EH (cell line): ENCODE measurements at places on chromosomes 3 and 15.

GRCh38 chr3:124741027-124741426, 10.8 kb downstream of the UMPS start:
- DNase-seq: peak; percentile 16

DNA sequence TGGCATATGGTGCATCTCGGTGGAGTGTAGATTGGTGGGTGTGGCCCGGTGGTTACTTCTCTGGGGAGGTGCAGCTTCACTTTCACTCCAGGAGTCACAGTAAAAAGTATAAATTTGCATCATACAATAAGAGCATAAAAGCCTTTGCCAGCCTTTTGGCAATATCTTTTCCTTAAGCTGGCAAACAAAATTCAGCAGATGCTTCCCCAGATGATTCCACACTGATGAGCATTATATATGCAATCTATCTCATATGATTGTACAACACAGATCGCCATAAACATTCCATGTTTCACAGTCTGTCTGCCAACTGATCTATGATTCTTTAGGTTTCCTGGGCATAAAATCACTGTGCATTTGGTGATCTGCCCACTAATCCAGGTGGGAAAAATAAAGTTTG, 120.2 kb upstream of the ALCAM start:
- no peak for DNase-seq

GRCh38 chr3:119624002-119624720, 26.5 kb downstream of the PLA1A start:
- DNase-seq: no peak

DNA sequence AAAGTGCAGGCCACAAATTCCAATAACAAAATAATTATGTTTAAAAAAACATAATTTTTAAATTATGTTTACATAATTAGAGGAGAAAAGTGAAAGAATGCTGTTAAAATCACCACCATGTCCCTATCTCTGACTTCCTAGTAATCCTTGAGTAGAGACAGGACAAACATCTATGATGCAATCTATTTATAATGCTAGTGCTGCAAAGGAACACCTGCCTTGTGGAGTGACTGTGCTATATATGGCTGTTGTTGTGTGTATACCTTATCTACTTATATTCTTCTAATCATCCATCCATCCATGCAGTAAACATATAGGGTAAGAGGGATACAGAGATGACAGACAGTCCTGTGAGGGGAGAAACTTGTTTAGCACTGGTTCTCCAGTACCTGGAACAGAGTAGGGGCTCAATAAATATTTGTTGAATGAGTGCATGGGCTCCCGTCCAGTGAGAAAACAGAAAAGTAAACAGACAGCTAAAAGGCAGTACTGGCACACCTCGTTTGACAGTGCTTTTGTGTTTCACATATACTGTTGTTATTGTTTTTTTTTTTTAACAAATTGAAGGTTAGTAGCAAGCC, 229.3 kb upstream of the UBE2E1 start:
- no peak for DNase-seq

DNA sequence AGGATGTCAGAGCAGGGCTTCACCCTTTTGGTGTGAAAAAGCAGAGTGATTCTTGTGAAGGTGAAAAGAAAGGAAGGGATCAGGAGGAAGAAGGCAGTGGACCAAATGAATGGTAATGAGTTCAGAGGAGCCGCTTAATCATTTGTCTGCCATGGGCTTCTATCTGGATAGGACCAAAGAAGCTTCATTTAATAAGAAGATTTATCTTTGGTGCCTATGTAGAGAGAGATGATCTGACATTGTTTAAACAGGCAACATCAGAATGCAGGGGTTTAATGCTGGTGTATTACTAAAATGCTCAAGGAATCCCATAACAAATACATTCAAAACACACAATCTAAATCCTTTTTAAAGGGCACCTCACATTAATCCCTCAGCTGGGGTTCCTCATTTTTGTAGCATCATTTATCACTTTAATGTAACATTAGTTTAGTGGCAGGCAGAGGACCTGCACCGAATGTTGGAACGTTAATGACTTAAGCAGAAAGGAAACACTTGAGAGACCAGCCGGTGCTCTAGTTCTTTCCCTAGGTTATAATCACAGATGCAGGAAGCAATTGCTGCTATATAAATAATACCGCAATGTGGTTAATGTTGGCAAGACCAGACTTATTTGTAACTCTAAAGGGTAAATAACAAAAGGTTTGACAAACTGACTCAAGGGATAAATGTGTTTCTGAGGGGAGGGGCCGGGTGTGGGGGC, 27.9 kb upstream of the IL1RAP start:
- DNase-seq: peak; percentile 2

DNA sequence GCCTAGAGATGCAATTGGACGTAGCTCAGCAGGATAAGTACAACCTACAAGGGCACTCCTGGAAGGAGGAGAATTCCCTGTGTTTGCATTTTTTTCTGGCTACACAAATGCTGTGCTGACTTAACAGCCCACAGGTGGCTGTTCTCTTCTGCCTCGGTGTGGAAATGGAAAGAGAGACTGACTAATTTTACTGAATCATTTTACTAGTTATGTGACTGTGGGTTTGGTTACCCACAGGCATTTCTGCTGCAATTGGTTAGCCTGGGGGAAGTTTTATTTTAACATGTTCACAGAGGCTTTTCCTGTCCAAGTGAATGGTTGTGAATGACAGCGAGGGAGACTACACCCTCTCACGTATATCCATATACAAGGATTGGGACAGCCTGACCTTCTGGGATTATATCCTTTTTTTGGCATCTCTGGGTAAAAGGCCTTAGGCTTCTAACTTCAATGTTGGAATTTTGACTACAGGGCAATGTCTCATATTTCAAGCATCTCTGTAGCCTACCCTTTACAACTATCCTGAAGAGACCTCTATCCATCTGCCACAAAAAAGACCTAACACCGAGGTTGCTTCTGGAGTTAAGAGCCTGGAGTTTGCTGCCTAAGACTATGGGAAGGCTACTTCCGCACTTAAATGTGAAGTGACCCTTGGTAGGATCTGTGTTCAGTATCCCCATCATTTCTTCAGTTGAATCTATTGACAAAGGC, 67.2 kb upstream of the TP63 start:
- peak; percentile 90 for DNase-seq

DNA sequence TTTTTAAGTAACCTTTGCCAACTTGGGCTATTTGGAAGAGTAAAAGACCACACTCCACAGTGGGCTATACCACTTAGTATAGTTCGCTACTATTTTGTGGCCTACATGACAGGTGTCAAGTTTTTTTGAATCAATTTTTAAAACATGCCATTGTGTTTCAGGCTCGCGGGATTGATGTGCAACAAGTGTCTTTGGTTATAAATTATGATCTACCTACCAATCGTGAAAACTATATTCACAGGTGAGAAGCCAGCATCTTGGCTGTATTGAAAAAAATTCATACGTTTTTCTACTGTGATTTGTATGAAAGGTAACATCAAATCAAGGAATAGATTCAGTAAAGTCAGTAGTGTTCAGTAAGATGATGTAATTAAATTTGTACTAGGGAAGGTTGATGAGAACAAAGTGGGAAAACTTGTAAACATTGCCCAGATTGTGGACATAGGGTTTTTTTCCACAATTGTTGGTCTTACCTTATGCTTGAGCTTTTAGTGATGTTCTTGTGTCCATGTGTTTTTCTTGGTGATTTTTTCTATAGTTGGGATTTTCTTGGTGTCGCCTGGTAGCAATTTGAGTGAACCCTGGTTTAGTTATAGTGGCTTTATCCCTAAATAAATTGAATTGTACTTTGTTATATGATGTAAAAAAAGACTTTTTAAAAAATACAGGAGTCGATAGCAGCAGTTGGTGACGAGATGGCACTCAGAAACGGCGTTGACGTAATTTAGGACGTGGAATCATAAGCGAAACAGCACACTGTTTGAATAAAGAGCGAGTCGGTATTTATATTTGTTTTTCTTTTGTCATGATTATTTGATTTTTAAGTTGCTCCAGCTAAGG, 4.5 kb downstream of the EIF4A2 start:
- no peak for DNase-seq

DNA sequence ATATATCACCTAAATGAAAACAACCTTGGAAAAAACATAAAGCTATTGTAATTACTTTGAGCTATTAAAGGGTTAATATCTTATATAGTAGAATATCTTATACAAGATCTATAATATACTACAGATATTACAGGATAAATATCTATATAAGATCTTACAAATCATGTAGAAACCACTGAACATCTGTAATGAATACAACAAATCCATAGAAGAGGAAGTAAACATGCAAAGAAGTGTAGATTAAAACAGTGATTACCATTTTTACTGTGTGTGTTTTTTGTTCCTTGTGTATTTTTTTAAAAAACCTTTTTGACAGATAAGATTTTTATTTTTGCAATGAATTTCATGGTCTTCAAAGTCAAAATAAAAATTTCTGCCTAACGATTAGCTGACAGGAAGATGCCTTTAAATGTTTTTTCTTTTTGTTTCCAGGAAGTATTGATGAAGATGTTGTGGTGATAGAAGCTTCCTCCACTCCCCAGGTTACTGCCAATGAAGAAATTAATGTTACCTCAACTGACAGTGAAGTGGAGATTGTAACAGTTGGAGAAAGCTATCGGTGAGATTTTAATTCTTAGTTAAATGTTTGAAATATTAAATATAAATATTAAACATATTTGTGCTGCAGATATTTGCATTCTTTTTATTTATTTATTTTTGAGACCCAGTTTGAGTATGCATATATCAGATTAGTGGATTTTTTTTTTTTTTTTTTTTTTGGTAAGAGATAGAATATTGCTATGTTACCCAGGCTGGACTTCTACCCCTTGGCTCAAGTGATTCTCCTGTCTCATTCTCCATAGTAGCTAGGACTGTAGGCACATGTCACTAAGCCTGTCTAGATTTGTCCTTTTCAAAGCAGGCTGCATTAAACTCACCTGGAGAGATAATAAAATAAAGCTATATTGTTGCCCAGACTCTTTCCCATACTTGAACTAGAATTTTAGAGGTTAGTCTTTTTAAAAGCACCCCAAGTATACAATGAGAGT, 52.8 kb upstream of the CCNB2 start:
- DNase-seq: no peak

DNA sequence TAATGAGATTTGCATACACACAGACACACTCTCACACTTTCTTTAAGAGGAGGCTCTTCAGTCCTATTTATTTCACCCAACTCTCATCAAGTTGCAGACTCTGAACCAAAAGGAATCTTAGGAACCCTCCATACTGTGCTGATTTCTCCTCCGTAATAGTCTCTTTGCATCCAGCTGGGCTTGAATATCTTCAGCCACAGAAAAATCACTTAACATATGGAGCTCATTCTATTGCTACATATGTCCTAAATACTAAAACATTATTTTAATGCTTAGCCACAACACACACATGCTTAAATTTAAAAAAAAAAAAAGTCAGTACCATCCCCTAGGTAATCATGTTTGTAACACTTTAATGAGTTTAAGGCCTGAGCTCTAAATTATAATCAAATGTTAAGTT, 287.5 kb upstream of the CNTN6 start:
- DNase-seq: no peak

DNA sequence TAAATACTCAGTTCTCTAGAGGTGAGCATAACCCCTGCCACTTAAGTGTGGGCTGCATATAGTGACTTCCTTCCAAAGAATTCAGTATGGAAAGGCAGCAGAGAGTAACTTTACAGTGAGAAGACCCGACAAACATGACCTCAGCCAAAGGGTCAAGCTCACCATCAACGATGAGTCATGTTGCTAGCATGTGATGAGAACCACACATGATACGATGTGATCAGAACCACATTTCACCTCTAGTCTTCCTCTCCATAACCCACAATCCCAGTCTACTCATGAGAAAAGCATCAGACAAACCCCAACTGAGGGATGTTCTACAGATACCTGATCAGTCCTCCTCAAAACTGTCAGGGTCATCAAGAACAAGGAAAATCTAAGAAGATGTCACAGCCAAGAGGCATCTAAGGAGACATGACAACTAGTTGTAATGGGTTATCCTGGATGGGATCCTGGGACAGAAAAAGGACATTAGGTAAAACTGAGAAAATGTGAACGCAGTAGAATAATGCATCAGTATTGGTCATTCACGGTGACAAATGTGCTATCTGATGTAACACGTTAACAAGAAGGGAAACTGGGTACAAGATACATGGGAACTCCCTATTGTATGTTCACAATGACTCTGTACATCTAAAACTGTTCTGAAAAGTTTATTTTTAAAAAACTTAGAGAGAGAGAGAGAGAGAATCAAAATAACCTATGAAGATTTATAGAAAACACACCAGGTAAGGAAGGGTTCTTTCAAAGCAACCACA, 28.3 kb downstream of the SEC61A1 start:
- peak; percentile 96 for DNase-seq

DNA sequence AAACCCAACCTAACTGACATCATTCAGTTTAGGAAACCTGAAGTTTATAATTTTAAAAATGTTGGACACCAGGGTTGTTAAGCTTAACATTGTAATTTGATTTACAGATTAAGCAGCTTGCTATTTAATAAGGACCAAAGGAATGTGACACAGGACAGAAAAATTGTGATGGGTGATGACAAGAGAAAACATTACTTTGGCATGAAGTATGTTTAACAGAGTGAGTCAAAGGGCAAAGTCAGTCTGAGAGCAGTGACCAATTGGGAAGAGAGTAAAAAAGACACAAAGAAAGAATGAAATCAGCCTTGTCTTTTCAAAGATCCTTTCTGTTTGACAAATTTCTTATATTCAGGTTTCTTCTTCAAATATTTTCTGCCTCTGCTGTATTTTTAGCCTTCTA, 1301.6 kb downstream of the SI start:
- no peak for DNase-seq

DNA sequence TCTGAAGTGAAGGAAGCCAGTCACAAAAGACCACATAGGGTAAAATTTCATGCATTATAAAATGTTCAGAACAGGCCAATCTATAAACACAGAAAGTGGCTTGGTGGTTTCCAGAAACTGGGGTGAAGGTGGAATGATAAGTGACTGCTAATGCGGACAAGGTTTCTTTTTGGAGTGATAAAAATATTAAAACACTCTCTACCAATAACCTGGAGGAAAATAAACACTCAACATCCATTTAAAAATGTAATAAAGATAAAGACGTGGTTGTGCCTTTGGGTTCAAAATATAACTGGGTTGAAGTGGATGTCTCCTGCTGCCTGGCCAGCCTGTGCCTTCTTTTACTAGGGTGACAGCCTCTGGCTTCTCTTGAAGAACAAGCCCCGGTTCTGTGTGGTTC, 70.9 kb upstream of the GCNT3 start:
- DNase-seq: no peak
